ENCODE measurements at places on chromosomes 2 and 18.
A peak's percentile ranks its signal among the peaks of the same experiment; 100 is the strongest.

DNA sequence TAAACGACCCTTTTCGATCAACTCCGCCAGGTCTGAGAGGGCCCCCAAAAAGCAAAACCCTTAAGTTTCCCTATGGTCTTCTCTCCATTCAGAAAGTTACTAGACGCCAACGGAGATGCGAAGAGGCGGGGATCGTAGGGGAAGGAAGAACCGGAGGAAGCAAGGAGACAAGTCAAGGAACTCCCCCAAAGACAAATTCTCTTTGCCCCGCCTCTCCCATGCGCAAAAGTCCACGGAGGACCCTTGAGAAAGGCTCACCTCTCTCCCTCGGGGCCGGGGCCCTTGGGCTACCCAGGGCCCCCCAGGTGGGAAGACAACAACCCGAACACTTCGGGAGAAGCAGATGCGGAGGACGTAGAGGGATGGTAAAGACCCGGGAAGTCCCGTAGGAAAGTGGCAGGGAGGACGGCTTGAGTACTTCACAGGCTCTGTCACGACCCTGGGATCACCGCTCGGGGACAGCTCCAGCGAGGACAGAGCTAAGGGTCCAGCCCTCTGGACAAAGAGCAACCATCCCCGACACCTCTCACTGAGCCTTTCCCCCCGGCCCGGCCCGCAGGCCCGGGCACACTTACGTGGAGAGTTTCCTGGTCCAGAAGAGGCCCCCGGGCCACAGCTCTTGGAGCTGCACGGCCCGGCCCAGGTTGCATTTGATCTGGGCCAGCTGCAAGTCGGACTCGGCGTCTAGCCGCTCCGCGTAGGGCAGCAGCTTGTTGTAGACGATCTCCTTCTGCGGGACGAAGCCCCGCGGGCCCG, 647 bp downstream of the PSME4 start:
- DNase-seq = peak; percentile 16

GRCh38 chr18:45165871-45166270, 449.4 kb upstream of the SLC14A2 start:
- no peak for DNase-seq

DNA sequence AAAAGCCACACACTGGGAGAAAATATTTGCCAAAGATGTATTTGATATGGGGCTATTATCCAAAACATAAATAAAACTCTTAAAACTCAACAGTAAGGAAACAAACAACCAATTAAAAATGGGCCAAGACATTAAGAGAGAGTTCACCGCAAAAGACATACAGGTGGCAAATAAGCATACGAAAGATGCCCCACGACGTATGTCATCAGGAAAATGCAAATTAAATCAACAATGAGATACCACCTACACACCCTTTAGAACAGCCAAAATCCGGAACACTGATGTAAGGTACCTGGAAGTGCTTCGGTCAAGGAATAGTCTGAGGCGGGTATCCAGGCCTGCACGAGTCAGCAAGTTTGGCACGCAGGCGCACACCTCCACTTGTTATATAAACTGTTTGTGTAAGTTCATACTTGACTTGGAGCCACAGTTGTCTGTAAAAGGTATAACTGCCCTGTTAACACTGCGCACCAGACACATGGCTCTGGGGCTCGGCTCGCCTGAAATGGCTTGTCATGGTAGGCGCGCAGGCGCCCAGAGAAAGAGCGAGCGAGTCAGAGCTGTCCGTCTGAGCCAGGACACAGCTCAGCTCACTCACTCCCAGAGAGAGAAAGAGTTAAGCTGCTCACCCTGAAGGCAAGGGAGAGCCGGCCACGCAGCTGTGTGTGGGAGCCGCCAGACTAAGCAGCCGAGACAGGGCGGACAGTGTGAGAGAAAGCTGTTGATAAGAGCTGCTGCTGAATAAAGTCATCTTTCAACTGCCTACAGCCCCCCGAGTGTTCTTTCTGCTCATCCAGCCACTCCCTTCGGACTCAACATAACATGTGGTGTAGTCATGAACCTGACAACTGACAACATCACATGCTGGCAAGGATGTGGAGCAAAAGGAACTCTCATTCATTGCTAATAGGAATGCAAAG, 87.3 kb downstream of the HNRNPLL start:
- no peak for DNase-seq

GRCh38 chr2:30110773-30111172, 36.0 kb upstream of the YPEL5 start:
- no peak for DNase-seq

- no peak for DNase-seq
Observed at GRCh38 chr18:12409469-12409868, 1.7 kb downstream of the PRELID3A start.

- no peak for DNase-seq
Observed at GRCh38 chr18:2881088-2881839, 34.5 kb downstream of the EMILIN2 start.

DNA sequence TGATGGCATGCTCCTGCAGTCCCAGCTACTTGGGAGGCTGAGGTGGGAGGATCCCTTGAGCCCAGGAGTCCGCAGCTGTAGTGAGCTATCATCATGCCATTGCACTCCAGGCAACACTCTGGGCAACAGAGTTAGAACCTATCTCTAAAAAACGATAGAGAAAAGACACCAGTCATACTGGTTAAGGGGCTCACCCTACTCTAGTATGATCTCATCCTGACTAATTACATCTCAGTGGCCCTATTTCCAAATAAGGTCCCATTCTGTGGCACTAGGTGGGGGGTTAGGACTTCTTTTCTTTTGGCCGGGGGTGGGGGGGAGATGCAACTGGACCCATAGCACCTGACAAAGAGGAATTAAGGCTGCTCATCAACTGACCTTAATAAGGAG, 163.2 kb upstream of the NCK2 start:
- DNase-seq = no peak

GRCh38 chr18:49071778-49072177, 121.0 kb upstream of the SMAD7 start:
- no peak for DNase-seq

Measured in CD4-positive, alpha-beta T cell treated with Interferon gamma for 1 hour (primary cell).